ENCODE measurements at places on chromosomes 7 and 10. TPM values are rescaled to one million over a fixed set of nuclear protein-coding genes. Genes with fewer than 3 reads are reported as not detected.

Gene LRRC18
- total RNA-seq, result not detected

Gene LIPJ
- 0.09 TPM for total RNA-seq

Gene SMIM30
- total RNA-seq, result 25.3 TPM

Gene PIK3AP1
- total RNA-seq, result not detected

Gene PRKCQ
- 0.08 TPM for total RNA-seq

Gene ADO
- 11.0 TPM for total RNA-seq

Gene FOXI2
- not detected for total RNA-seq

Gene PNLIP
- not detected for total RNA-seq

Gene RHOBTB1
- 15.8 TPM for total RNA-seq

Gene CEP41
- total RNA-seq, result 21.6 TPM

Gene DYDC2
- not detected for total RNA-seq

Gene SMKR1
- total RNA-seq, result 0.65 TPM

Gene IKZF1
- total RNA-seq, result not detected

Gene KIAA1217
- 12.5 TPM for total RNA-seq

Gene STEAP1B
- 38.6 TPM for total RNA-seq

Gene GPR158
- total RNA-seq, result 0.49 TPM

Gene C7orf57
- total RNA-seq, result 0.09 TPM

Gene SYNPO2L
- total RNA-seq, result not detected

Gene MPP7
- total RNA-seq, result 2.7 TPM

Gene CELF2
- total RNA-seq, result 42.8 TPM

Gene MRLN
- not detected for total RNA-seq

Gene DCLRE1A
- 10.9 TPM for total RNA-seq

Gene TRPV5
- not detected for total RNA-seq

Gene ZSCAN21
- 5.7 TPM for total RNA-seq

Gene SFTPA1
- not detected for total RNA-seq

Gene MKX
- 0.25 TPM for total RNA-seq

Gene ERVW-1
- not detected for total RNA-seq

Gene TEX47
- not detected for total RNA-seq

Gene OSBPL3
- total RNA-seq, result 16.1 TPM

Gene DLG5
- total RNA-seq, result 42.7 TPM

Gene PRSS37
- total RNA-seq, result not detected

Gene SUN3
- total RNA-seq, result not detected

Gene ATP5MK
- 159 TPM for total RNA-seq

Gene LDB3
- total RNA-seq, result under 0.01 TPM

Gene SDK1
- total RNA-seq, result not detected

Gene LRRD1
- 0.41 TPM for total RNA-seq

Gene KNDC1
- 0.41 TPM for total RNA-seq

Gene CCDC3
- total RNA-seq, result 3.9 TPM

Data from fibroblast of the aortic adventitia (primary cell).